ENCODE measurements at places on chromosomes 1 and 21.

DNA sequence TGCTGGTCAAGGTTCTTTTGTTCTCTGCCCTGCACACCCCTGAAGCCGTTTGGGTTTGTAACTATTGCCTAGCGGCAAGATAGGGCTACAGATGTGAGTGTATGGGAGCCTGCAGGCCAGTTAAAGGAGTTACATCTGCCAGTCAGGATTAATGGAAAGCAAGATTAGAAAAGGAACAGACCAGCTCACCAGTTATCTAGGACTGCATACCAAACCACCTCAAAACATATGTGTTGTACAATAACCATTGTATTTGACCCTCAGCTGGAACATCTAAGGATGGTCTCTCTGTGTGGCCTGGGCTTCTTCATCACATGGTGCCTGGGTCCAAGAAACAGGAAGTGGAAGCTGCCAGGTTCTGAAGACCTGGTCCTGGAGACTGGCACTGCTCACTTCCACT is 52.5 kb upstream of the FBXO28 start:
- peak; percentile 19 for DNase-seq

DNA sequence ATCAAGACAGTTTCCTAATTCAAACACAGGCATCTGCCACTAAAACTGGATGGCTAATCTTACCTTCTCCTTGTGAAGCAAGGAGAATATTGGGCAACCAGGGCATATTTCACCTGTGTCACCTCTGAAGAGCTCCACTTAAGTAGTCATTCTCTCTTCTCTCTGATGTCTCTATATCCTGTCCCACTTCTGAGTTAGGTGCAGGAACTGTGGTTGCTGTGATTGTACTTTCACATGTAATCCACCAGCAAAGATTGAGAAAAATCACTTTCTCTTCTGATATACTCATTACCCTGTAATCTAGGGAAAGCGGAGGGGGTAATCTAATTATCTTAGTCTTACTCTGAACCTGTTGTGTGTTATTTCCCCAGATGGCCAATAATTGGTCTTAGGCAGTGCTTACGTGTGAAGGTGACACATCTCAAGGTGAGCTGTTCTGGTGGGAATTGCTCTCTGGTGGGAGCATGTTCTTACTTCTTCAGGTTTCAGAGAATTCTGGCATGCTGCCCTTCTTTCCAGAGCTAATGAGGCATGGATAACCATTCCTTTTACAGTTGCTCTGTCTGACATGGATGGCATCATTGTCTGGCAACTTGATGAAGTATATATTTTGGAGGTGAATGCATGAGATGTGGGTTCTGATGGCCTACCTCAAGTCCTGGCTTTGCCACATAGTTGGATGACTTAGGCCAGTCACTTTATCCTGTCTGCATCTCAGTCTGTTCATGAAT is 12.0 kb downstream of the XCL2 start:
- no peak for DNase-seq

GRCh38 chr1:237145379-237146135 is 103.6 kb downstream of the RYR2 start:
- DNase-seq = no peak

DNA sequence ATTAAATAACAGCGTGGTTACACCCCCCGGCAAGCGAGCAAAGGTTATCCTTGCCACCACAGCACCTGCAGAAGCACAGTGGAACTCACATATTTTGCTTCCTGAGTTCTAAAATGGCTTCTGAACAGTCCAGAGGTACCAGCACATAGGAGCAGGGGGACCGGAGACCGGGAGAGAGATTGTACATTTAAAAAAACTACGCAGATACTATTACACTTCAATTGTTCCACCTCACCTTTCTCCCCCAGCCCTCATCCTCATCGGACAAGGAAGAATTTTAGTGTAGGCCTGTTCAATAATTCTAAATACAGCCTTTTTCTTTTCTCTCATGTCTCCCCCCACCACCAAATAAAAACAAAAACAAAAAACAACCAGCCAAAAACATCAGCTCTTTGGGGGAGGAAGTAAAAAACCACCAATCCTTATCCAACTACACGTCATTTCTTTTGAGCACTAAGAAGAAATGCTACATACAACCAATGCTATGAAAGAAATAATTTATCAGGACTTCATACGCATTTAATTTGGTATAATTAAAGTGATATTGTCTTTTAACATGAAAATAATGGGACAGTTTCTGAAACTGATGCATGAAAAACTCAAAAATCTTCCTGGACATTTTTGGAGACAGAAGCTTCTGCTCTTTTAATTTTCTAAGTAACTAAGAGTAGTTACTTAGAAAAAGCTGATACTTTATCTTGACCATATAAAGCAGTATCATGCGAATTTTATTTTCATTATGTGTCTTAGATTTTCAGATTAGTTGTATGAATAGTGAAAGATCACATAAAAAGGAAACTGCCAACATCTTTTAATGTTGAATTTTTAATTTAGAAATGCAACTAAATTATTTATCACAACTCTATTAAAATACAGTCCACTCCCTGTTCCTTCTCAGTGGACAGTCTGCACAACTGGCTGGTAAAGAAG is 9.1 kb downstream of the CDKN2C start:
- DNase-seq = peak; percentile 41

DNA sequence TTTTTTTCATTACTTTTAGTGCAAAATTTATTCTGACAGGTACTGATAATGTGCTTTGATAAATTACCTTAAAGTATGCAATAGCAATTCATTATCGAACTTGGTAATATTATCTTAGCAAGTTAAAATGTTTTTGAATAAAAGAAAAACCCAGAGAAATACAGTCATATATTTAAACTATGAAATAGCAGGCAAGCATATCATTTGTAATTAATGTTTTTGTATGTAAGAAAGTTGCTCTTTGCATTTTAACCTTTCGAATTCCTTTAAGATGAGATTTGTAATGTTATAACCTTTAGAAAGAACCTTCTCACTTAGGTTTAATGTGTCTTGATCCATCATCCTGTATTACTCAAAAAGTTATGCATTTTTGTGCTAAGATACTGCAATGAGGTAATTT is 585.6 kb downstream of the PTBP2 start:
- DNase-seq = no peak

- DNase-seq = no peak
Measured at GRCh38 chr1:177981200-177981599, 11.3 kb upstream of the SEC16B start.

DNA sequence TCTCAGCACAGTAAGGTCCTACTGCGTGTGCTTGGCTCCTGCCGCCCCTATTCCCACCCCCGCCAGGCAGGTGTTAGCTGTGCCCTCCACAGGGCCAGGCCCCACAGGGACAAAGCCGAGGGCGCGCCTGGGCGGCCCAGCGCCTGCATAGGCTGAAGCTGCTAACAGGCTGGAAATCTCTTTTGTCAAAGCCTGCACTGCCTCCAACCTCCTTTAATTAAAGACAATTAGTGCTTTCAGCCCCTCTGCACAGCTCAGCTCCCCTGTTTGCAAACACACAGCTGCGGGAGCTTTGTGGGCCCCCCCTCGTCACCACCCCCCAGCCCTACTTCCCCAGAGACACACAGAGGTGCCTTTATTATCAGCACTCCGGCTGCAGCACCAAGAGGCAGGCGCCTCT is 95.9 kb downstream of the EPHB2 start:
- DNase-seq = peak; percentile 94

DNA sequence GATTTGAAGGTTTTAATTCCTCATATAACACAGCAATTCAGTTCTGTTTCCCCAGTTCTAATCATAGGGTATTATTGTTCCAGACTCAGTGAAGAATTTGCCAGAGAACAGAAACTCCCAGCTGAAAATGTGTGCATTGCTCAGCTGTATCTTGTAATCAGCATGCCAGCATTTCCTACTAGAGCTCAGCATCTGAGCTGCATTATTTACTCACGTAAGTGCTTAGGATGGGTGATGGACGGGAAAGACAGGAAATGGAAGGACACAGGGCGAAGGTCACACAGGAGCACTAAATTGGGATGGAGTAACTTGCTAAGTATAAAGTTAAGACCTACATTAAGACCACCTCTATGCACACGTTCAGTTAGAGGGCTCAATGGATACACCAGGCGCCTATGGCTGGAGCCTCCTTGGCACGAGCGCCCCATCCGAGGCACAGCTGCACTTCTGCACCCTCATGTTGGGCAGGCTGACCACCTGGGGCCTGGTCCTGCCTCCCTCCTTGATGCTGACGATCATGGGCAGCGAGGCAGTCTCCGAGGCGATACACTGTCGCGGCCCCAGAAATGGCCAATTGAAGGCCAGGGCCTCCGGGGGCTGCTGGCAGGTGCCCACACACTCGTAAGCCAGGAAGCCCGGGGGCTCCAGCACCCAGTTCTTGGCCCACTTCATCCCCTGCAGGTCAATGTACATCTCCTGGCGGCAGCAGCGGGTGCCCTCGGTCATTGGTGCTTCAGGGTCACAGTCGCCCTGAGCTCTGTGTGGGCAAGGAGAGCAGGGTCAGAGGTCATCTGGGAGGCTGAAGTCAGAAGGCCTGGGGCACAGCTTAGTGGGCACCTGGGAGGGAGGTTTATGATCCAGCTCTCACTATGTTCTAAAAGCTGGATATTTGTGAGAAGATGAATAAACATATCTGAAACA is 3.7 kb downstream of the LEFTY2 start:
- DNase-seq = no peak

DNA sequence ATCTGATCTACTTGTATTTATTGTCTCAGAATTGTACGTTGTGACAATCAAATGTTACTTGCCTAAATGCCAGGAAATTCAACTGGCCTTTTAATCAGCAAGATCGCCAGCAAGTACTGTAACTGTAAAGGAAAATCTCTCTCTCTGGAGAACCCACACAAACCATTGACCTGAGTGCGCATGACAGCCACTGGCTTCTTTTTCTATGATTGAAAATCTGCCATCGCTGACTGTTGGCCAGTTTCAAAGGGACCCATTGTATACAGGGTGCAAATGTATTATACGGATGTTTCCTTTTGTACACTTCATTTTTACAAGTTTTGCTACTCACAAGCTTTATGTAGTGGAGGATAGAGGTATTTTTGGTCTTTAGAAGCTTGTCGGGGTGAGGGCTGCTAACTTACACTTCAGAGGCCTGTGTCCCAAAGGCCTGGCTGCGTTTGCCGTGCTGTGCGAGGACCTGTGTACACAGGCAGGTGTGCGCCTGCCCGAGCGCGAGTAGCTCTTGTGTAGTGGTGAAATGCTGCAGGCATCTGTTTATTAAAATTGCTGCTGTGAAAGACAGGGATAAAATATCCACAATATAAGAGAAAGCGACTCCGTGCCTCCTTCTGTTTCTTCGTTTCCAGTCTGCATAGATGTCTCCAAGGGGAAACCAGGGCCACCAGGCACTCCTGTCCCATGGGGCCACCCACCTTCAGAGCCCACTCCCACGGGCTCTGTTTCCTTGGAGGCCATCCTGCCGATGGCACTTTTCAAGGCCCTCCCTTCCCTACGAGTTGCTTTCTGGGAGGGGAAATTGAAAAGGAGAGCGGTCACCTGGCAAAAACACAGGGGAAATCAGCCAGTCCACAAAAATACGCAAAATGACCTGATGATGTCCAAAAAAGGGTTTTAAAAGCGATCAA is 25.3 kb upstream of the TRAPPC10 start:
- no peak for DNase-seq

DNA sequence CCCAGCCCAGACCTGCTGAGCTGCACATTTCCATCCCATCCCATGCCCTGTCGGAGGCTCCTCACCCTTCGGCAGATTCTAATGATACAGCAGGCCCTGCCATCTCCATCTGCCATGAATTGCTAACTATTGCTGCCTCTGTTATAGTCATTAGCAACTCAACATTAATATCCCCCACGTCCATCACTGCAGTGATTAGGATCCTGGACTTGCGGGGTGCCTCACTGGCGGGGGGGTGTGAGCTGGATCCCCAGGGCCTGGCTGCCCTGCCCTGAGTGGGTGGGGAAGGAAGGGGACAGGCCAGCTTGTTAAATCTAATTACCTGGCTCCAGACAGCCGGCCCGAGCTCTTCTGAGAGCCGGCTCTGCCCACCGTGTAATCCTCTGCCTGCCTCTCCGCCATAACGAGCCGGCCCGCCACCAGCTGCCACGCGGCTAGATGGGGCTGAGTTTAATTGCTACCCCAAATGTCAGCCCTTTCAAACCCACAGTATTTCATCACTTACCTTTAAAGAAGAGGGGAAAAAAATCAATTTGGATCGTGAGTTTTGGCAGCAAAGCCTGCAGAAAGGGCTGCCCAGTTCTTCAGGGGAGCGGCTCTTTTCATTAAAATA is 227.3 kb upstream of the CSF3R start:
- DNase-seq = peak; percentile 78

DNA sequence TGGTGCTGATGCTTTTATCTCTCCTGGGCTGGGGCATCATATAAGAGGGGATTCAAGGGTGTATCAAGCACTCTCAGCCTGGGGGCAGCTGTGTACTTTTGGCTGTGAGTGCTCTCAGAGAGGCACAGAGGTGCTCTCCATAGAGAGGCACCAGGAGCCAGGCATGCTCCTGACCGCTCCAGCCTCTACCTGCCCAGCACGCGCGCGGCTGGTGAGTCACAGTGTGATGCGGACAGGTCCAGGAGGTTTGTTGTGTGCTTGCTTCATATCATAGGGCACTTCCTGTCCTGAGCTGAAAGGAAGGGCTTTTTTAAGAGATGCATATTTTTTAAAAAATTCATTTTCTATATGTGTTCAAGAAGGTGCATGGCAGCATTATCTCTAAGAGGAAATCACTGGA is 93.6 kb upstream of the BCAR3 start:
- no peak for DNase-seq

- no peak for DNase-seq
Measured at GRCh38 chr1:112818990-112819689, 104.0 kb upstream of the PPM1J start.

- DNase-seq = no peak
Measured at GRCh38 chr1:21287905-21288514, 2.3 kb downstream of the ECE1 start.

DNA sequence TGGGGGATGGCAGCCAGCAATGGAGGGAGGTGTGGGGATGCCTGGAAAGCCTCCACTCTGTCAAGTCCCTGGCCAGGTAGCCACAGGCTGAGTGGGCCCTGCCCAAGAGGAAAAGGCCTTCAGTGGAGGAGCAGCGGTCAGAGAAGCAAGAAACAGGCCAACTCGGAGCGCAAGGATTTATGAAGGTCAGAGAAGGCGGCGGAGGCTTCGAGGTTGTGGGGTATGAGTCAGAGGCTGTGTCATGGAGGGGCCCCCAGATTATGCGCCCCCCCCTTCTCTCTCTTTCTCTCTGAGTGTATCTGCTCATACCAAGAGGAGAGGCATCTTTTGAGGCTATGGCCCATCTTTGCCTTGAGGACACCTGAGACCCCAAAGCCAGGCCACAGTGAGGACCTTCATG is 99.5 kb downstream of the CASZ1 start:
- DNase-seq = no peak
